Placental pericyte (primary cell): ENCODE measurements at places on chromosomes 3 and 15. TPM values are rescaled to one million over a fixed set of nuclear protein-coding genes. Genes with fewer than 3 reads are reported as not detected.

Gene TTC23
- total RNA-seq: 19.0 and 27.8 TPM in 2 replicates

Gene PLA2G4D
- not detected in 2 replicates for total RNA-seq

Gene C15orf62
- total RNA-seq: not detected in 2 replicates

Gene ASB14
- total RNA-seq: 0.14 TPM in 1 of 2 replicates, not detected in the other

Gene WDR5B
- total RNA-seq: 4.6 and 6.6 TPM in 2 replicates

Gene IQCF5
- total RNA-seq: not detected in 2 replicates

Gene VEPH1
- total RNA-seq: 30.6 and 131 TPM in 2 replicates

Gene CD80
- total RNA-seq: not detected in 2 replicates

Gene CHRNA3
- under 0.01 TPM in 1 of 2 replicates, not detected in the other for total RNA-seq

Gene ST8SIA2
- not detected in 2 replicates for total RNA-seq

Gene C3orf85
- total RNA-seq: not detected in 2 replicates

Gene TEX9
- 0.88 and 2.6 TPM in 2 replicates for total RNA-seq

Gene PTH1R
- total RNA-seq: not detected in 2 replicates

Gene RBMS3
- total RNA-seq: 58.6 and 63.9 TPM in 2 replicates

Gene IGSF11
- total RNA-seq: not detected in 2 replicates

Gene VWA5B2
- not detected in 2 replicates for total RNA-seq

Gene BNC1
- total RNA-seq: 26.5 and 54.5 TPM in 2 replicates

Gene CRYGS
- total RNA-seq: 1.3 TPM in 2 replicates

Gene SLC38A3
- total RNA-seq: not detected in 2 replicates

Gene LAMB2
- 303 and 395 TPM in 2 replicates for total RNA-seq

Gene NGRN
- 61.9 and 80.7 TPM in 2 replicates for total RNA-seq

Gene VGLL3
- total RNA-seq: 27.6 and 85.9 TPM in 2 replicates

Gene ZDHHC23
- total RNA-seq: 0.72 and 1.1 TPM in 2 replicates

Gene CP
- total RNA-seq: 0.57 TPM in 1 of 2 replicates, not detected in the other

Gene RAB6B
- under 0.01 and 0.14 TPM in 2 replicates for total RNA-seq

Gene COLQ
- 0.29 and 0.66 TPM in 2 replicates for total RNA-seq

Gene THRB
- total RNA-seq: 0.66 and 2.3 TPM in 2 replicates

Gene GLDN
- total RNA-seq: 0.29 and 1.8 TPM in 2 replicates

Gene PLA2G4E
- not detected in 2 replicates for total RNA-seq
